Renal pelvis (tissue), 12 donors: ENCODE measurements at places on chromosomes 7 and 10. TPM values are rescaled to one million over a fixed set of nuclear protein-coding genes. Genes with fewer than 3 reads are reported as not detected.

Gene SRGN
- 14.5 TPM for polyA plus RNA-seq

Gene PRXL2A
- 119 TPM for polyA plus RNA-seq

Gene ACSL5
- 5.5 TPM for polyA plus RNA-seq

Gene SPDYE1
- polyA plus RNA-seq, result 1.8 TPM

Gene PDCD11
- polyA plus RNA-seq, result 35.9 TPM

Gene COL13A1
- 29.6 TPM for polyA plus RNA-seq

Gene LIPF
- 0.20 TPM for polyA plus RNA-seq

Gene SCIN
- 79.1 TPM for polyA plus RNA-seq

Gene PAX4
- not detected for polyA plus RNA-seq

Gene TBX20
- not detected for polyA plus RNA-seq

Gene ICA1
- 33.6 TPM for polyA plus RNA-seq

Gene ECD
- 35.1 TPM for polyA plus RNA-seq

Gene NRG3
- 15.5 TPM for polyA plus RNA-seq

Gene ADGRA1
- polyA plus RNA-seq, result 2.4 TPM

Gene NUTM2E
- 0.81 TPM for polyA plus RNA-seq

Gene HOXA3
- polyA plus RNA-seq, result 39.5 TPM

Gene IRF5
- polyA plus RNA-seq, result 14.8 TPM

Gene OR2A5
- 0.25 TPM for polyA plus RNA-seq

Gene GIMAP1
- 2.5 TPM for polyA plus RNA-seq

Gene STARD3NL
- polyA plus RNA-seq, result 61.6 TPM

Gene SH2D4B
- polyA plus RNA-seq, result 0.20 TPM

Gene MEST
- polyA plus RNA-seq, result 711 TPM

Gene MYPN
- not detected for polyA plus RNA-seq

Gene ZNF789
- 55.6 TPM for polyA plus RNA-seq

Gene SLC39A12
- not detected for polyA plus RNA-seq

Gene EXOC6
- polyA plus RNA-seq, result 17.5 TPM

Gene ANKRD2
- 0.39 TPM for polyA plus RNA-seq

Gene HIPK2
- 118 TPM for polyA plus RNA-seq

Gene C7orf33
- not detected for polyA plus RNA-seq

Gene ANKRD30A
- not detected for polyA plus RNA-seq

Gene FFAR4
- polyA plus RNA-seq, result 0.03 TPM

Gene MINDY4
- 12.1 TPM for polyA plus RNA-seq

Gene HOXA7
- 28.6 TPM for polyA plus RNA-seq

Gene VCL
- 119 TPM for polyA plus RNA-seq

Gene GLCCI1
- 26.0 TPM for polyA plus RNA-seq

Gene LIPM
- polyA plus RNA-seq, result not detected

Gene TES
- 65.6 TPM for polyA plus RNA-seq

Gene TLX1
- 0.05 TPM for polyA plus RNA-seq

Gene PHYH
- polyA plus RNA-seq, result 36.5 TPM

Gene FZD1
- polyA plus RNA-seq, result 57.5 TPM

Gene LAMTOR4
- 136 TPM for polyA plus RNA-seq

Gene GPER1
- 6.7 TPM for polyA plus RNA-seq

Gene ADAM8
- 2.2 TPM for polyA plus RNA-seq

Gene WEE2
- 0.36 TPM for polyA plus RNA-seq

Gene IFIT1B
- polyA plus RNA-seq, result 0.09 TPM

Gene ANXA8L1
- polyA plus RNA-seq, result not detected

Gene AMPH
- 16.4 TPM for polyA plus RNA-seq

Gene NEBL
- 81.5 TPM for polyA plus RNA-seq

Gene SEMA3E
- polyA plus RNA-seq, result 1.8 TPM

Gene OR6V1
- polyA plus RNA-seq, result not detected

Gene DOCK1
- polyA plus RNA-seq, result 61.5 TPM
